Stimulated activated CD4-positive, alpha-beta T cell treated with anti-CD3 and anti-CD28 coated beads, TNF-alpha, amount 100 ng/mL, for 4 hours (primary cell): ENCODE measurements at places on chromosomes 2 and 18.

GRCh38 chr18:43705850-43706249 is 428.6 kb upstream of the SYT4 start:
- no peak for DNase-seq

DNA sequence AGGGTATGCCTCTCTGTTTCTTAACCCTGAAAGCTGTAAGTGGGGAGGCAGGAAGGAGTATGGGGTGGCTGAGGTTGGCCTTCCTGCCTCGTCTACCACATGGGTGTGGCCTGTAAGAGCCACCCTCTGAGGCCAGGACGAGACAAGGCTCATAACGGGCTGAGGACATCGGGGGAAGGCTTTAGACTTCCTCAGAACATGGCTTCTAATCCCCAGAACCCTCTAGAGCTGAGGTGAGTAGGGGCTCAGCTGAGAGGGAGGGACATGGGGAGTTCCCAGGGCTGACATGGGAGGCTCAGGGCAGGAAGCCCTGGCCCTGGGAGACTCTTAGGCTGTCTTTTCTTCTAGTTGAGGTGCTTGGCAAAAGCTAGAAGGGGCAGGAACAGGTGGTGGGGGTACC is 36.7 kb downstream of the EMX1 start:
- DNase-seq: no peak

DNA sequence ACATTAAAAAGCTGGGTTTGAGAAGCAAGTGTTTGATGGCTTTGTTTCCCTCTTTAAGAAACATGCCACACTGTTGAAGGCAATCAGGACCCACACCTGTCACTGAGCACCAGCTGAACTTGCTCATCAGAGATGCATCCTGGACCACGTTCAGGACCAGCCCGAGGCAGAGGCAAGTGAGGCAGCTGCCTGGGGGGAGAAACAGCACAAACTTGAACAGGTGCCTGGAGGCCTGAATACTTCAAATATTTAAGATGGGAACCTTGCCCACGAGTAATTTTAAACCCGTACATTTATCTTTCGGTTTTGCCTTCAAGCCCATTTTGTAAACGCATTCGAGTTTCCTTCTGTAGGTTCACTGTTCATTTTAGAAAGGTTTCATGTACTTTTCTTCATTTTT is 421.3 kb downstream of the NYAP2 start:
- DNase-seq: no peak

- no peak for DNase-seq
These were observed 11.0 kb downstream of the FIGLA start for GRCh38 chr2:70779491-70779890.

- DNase-seq: no peak
These were observed 13.7 kb downstream of the NGEF start for GRCh38 chr2:232999354-232999753.

GRCh38 chr18:49486606-49486952 is 455 bp downstream of the C18orf32 start:
- DNase-seq: no peak

DNA sequence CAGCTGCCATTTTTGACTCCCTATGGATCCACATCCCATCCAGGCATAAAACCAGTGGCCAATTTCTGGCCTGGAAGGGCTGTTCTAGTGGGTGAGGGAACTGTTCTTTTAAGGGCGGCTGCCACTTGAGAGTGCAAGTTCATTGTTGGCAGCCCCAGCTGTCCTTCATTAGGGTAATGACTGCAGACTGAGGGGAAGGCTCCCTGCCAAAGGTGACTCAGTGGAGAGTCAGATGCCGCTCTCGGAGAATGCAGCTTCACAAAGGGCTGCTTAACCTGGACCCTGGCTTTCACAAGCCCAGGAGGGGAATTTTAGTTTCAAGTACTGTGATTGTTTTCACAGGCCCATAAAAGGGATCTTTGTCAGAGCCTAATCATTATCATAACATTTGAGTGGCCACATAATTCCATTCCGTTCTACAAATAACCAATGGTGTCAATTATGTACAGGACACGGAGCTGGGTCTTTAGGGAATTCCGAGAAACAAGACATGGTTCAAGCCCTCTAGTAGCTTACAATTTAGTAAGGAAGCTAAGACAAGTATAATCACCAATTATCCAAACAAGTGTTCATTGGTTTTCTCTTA is 235.7 kb downstream of the CDCA7 start:
- no peak for DNase-seq

DNA sequence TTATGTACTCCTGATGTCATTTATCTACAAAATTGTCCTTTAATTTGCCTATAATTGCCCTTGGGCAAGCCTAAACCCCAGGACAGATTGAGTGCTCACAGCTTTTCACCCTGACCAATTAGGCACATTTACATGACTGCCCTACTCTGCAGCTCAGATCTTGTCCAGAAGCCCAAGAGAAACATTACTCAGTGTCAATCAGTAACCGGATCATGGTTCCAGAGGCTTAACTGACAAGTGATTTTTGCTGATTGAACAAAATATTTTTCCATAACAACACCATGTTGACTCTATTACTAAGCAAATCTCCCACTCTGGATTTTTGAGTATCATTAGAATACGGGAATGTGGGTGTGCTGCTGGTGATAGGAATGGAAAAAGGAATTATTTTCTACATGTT is 465.4 kb upstream of the TNP1 start:
- DNase-seq: no peak
